ENCODE measurements at places on chromosomes 1 and 21.

GRCh38 chr1:109304226-109304920, 2.4 kb downstream of the MYBPHL start:
- no peak for DNase-seq

GRCh38 chr1:228174482-228175315, 9.1 kb downstream of the IBA57 start:
- no peak for DNase-seq

DNA sequence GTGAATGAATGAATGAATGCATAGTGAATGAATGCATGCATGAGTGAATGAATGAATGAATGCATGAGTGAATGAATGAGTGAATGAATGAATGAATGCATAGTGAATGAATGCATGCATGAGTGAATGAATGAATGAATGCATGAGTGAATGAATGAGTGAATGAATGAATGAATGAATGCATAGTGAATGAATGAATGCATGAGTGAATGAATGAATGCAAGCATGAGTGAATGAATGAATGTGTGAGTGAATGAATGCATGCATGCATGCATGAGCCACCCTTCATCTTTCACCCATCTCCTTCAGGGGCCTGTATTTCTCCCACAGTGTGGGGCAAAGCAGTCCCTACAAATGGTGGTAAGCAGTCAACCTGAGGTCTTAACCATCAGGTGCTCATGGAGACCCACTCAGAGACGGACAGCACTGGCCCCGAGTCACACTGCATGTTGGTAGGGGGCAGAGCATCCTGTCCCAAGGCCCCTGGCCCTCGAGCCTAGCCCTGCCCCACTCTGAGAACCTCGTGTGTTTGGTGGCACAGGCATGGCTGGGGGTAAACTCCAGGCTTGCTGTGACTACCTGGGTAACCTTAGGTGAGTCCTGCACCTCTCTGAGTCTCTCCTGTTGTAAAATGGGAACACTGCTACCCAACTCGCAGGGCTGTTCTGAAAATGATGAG, 28.0 kb upstream of the PAX7 start:
- no peak for DNase-seq

GRCh38 chr1:171666114-171666769, 13.8 kb upstream of the MYOC start:
- DNase-seq = no peak

DNA sequence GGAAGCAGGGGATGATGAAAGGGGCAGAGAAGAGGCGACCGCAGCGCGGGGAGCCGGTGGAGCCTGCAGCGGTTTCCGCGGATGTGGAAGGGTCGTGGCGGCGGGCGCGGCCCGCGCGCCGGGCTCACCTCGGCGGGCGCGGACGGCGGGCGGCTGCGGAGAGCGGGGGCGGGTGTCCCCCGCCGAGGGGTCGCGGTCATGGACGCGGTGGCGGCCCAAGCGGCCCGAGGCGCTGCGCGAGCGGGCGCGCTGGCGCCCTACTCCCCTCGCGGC, 572 bp downstream of the LPGAT1 start:
- DNase-seq = no peak

Measured in NCI-H226 (cell line).